WTC11 (cell line): ENCODE measurements at places on chromosomes 5 and 9.

GRCh38 chr5:126527158-126527557 is 67.9 kb downstream of the ALDH7A1 start:
- H3K27ac ChIP-seq, result no peak overlapping the region
- H3K27me3 ChIP-seq, result no peaks in the 10 kb centered on the region
- DNase-seq, result no peak

DNA sequence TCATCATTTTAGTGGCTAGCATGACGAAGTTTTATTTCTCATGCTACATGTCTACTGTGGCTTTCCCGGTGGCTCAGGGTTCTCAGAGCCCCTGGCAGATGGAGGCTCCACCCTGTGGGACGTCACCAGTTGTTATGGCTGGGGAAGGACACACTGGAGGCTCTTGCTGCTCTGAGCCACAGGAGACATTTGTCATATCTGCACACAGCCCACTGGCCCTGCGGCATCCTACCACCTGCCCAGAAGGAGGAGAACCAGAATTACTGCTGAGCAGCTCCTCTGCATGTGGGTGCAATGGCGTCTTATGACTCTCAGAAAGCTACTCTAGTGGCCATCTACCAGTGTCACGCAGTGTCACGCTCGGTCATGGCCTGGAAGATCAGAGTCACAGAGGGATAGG is 6.6 kb downstream of the OR13J1 start:
- H3K27ac ChIP-seq, result no peak overlapping the region
- H3K4me3 ChIP-seq, result no peak overlapping the region
- DNase-seq, result no peak
- no peaks in the 10 kb centered on the region for H3K36me3 ChIP-seq
- H3K27me3 ChIP-seq, result peaks cover 11% of the 10 kb centered on the region
- H3K4me1 ChIP-seq, result peaks cover 11% of the 10 kb centered on the region

GRCh38 chr9:120911295-120911837 is 15.2 kb downstream of the TRAF1 start:
- peak; percentile 34 for DNase-seq
- no peaks in the 10 kb centered on the region for H3K27me3 ChIP-seq
- peaks cover 30% of the 10 kb centered on the region for H3K4me1 ChIP-seq

DNA sequence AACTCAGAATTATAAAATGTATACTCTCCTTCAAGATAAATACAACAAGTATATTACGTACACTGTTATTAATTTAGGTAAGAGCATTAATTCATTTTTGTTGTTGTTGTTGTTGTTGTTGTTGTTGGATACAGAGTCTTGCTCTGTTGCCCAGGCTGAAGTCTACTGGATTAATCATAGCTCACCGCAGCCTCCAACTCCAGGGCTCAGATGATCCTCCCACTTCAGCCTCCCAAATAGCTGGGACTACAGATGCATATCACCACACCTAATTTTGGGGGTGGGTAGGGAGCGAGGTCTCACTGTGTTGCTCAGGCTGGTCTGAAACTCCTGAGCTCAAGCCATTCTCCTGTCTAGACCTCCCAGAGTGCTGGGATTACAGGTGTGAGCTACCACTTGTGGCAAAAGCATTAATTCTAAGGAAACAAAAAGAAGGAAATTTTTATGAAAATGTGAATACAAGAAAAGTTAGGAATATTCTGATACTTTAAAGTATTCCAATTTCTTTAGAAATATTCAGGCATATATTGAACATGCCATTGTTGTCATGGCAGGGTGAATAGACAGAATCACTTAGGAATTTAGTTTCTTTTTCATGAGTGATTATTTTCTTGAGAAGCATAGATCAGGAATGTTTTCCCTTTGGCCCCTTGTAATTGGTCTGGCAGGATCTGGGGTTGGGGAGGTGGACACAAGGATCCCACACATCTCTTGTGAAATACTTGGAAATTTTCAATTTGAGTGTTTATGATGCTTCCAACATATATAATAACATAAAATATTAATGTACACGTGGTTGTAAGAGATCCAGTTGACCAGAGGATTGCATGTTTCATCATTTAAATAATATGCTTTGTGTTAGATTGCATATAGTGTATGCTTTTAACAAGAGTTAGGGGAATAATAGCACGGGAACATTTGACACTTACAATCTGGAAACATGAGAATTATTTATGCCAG is 263.6 kb downstream of the FANCC start:
- DNase-seq, result no peak
- no peak overlapping the region for H3K27ac ChIP-seq
- no peaks in the 10 kb centered on the region for H3K36me3 ChIP-seq
- H3K27me3 ChIP-seq, result peaks cover 16% of the 10 kb centered on the region

GRCh38 chr9:93900971-93901861 is 53.9 kb downstream of the BARX1 start:
- peaks cover 3% of the 10 kb centered on the region; the same call in 1 of the 2 replicates for H3K36me3 ChIP-seq
- H3K27ac ChIP-seq, result no peak overlapping the region
- peak; percentile 9 for DNase-seq
- no peaks in the 10 kb centered on the region for H3K4me1 ChIP-seq
- no peaks in the 10 kb centered on the region for H3K27me3 ChIP-seq

- H3K27ac ChIP-seq, result no peak overlapping the region
- H3K36me3 ChIP-seq, result peaks cover 14% of the 10 kb centered on the region
- peaks cover 10% of the 10 kb centered on the region for H3K4me1 ChIP-seq
- H3K27me3 ChIP-seq, result no peaks in the 10 kb centered on the region
- no peak overlapping the region for H3K4me3 ChIP-seq
- DNase-seq, result no peak
Observed at GRCh38 chr5:133952729-133953567, 15.5 kb downstream of the C5orf15 start.

DNA sequence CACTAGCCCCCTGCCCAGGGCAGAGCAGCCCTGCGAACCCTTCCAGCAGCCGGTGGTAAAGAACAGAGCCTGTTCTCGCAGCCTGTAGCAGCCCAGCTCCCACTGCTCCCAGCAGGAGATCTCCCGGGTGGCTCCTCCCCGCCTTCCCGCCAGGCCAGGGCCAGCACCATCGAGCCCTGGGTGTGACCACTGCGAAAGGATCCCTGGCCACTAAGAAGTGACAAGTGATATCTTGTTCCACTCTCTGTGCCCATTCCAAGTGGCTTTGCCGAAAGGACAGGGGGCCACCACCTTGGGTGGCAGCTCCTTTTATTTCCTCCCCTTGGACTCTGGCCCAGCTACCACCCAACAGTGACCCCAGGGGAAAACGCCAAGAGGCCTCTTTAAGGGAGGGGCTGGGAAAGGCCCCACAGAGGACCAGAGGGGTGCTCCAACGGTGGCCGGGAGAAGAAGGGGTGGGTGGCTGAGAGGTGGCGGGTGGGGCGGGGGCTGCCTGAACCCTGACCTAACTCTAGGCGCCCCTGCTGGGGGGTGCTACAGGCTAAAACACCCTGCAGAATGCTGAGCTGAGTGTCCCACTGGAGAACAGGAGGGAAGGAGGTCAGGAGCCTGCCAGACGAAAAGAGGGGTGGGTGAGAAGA is 1.6 kb downstream of the NACC2 start:
- no peaks in the 10 kb centered on the region for H3K36me3 ChIP-seq
- H3K27ac ChIP-seq, result no peak overlapping the region
- DNase-seq, result no peak
- peaks cover 39% of the 10 kb centered on the region for H3K27me3 ChIP-seq

GRCh38 chr5:34524123-34524522 is 132.0 kb upstream of the RAI14 start:
- no peaks in the 10 kb centered on the region for H3K36me3 ChIP-seq
- peaks cover 28% of the 10 kb centered on the region for H3K4me1 ChIP-seq
- no peak overlapping the region for H3K4me3 ChIP-seq
- no peaks in the 10 kb centered on the region for H3K27me3 ChIP-seq
- DNase-seq, result no peak
- no peak overlapping the region; the same call in 1 of the 2 replicates for H3K27ac ChIP-seq

GRCh38 chr9:77643871-77644270 is 4.3 kb downstream of the GNA14 start:
- peaks cover 67% of the 10 kb centered on the region for H3K4me1 ChIP-seq
- DNase-seq, result no peak
- H3K4me3 ChIP-seq, result no peak overlapping the region
- H3K27ac ChIP-seq, result no peak overlapping the region
- no peaks in the 10 kb centered on the region for H3K36me3 ChIP-seq

GRCh38 chr5:115458003-115458409 is 86.6 kb downstream of the FEM1C start:
- no peak for DNase-seq
- H3K27me3 ChIP-seq, result no peaks in the 10 kb centered on the region; the same call in 1 of the 2 replicates
- H3K36me3 ChIP-seq, result no peaks in the 10 kb centered on the region

DNA sequence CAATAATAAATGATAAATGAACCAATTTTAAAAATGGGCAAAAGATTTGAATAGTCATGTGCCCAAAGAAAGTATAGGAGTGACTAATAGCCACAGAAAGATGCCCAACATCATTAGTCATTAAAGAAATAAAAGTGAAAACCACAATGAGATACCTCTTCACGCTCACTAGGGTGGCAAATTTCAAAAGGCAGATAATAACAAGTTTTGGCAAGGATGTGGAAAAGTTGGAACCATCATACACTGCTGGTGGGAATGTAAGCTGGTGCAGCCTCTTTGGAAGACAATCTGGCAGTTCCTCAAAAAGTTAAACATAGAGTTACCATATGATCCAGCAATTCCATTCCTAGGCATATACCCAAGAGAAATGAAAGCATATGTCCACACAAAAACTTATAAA is 1819.8 kb downstream of the MAT2B start:
- no peak for DNase-seq
- no peak overlapping the region for H3K4me3 ChIP-seq
- H3K27me3 ChIP-seq, result no peaks in the 10 kb centered on the region
- H3K4me1 ChIP-seq, result peaks cover 10% of the 10 kb centered on the region
- no peak overlapping the region for H3K27ac ChIP-seq

DNA sequence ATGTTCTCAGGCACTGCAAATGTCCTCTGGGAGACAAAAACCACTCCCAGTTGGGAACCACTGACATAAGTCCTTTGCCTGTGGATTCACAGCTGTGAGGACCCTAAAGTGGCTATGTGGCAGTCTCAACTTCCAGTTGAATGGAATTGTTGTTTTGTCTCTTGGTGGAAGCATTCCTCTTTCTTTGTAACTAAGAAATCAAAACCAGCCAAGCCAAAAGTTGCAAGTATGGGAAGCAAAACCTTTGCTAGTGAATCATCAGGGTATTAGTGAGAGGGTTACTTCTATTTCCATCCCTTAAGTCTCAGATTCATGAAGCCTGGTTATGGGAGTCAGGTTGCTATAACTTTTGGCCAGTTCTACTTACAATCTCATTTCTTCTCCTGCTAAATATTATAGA is 49.8 kb upstream of the RPS23 start:
- no peak for DNase-seq
- H3K4me1 ChIP-seq, result peaks cover 4% of the 10 kb centered on the region; the same call in 1 of the 2 replicates
- H3K27me3 ChIP-seq, result peaks cover 3% of the 10 kb centered on the region; the same call in 1 of the 2 replicates
- H3K27ac ChIP-seq, result no peak overlapping the region
- no peak overlapping the region for H3K4me3 ChIP-seq

GRCh38 chr9:112020680-112021596 is 124.3 kb downstream of the UGCG start:
- no peak for DNase-seq
- H3K36me3 ChIP-seq, result no peaks in the 10 kb centered on the region
- H3K27me3 ChIP-seq, result no peaks in the 10 kb centered on the region
- no peak overlapping the region for H3K27ac ChIP-seq
- no peaks in the 10 kb centered on the region for H3K4me1 ChIP-seq
- H3K4me3 ChIP-seq, result no peak overlapping the region

DNA sequence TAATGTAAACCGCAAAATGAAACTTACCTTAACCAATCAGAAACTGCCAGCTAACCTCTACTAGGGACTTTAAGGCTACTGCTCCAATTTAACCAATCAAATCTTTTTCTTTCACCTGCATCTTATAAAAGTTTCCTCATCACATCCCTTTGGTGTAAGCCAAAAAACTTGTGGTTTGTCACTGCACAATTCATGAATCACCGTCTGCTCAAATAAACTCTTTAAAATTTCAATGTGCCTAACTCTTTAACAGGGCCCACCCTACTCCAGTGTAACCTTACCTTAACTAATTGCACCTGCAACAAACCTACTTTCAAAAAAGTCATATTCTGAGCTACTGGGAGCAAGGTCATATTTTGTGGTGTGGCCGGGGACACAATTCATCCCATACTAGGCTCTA is 172.2 kb upstream of the GRAMD2B start:
- H3K4me1 ChIP-seq, result no peaks in the 10 kb centered on the region
- no peaks in the 10 kb centered on the region for H3K36me3 ChIP-seq
- no peak overlapping the region for H3K4me3 ChIP-seq
- no peak overlapping the region for H3K27ac ChIP-seq
- H3K27me3 ChIP-seq, result no peaks in the 10 kb centered on the region; the same call in 1 of the 2 replicates
- no peak for DNase-seq

GRCh38 chr9:74006935-74007334 is 490.2 kb upstream of the RORB start:
- DNase-seq, result no peak
- H3K27me3 ChIP-seq, result no peaks in the 10 kb centered on the region
- no peak overlapping the region for H3K27ac ChIP-seq

GRCh38 chr9:128298535-128299482 is 22.7 kb downstream of the SWI5 start:
- H3K4me3 ChIP-seq, result no peak overlapping the region
- no peak for DNase-seq
- peak overlapping the region; percentile 27 for H3K27ac ChIP-seq

DNA sequence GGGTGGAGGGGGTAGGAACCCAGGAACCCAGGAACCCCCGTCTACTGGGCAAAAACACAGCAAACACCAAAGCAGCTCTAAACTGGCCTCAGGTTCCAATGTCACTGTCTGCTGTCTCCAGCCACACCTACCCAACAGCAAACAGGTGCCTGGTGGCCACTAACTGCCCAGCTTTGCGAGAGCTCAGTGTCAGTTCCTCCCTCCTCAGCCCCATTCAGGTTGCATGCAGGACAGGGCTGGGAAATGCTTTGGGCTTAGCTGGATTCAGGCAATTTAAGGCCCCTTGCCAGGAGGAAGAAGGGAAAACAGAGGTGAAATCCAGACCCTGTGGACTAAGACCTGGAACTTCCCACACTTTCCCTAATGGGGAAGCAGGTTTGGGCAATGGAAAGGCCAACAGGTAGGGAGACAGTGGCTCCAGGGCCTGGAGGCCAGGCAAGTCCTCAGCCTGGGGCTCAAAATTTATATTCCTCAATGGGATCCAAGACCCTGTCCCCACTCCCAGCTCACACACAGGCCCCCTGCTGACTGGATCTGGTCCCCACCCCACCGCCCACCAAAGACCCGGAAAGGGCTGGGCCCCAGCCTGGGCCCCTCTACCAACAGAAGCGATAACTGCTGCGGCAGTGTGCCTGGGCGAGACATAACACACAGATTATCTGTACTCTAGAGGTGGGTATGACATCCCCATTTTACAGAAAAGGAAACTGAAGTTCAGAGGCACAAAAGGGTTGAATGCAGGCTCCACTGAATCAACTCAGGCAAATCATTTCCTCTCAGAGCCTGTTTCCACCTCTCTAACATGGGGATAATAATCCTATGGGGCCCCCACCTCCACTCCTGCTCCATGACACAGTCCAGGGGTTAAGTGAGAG is 3.5 kb downstream of the EEIG1 start:
- H3K36me3 ChIP-seq, result no peaks in the 10 kb centered on the region
- H3K4me1 ChIP-seq, result peaks cover 63% of the 10 kb centered on the region
- no peaks in the 10 kb centered on the region for H3K27me3 ChIP-seq

DNA sequence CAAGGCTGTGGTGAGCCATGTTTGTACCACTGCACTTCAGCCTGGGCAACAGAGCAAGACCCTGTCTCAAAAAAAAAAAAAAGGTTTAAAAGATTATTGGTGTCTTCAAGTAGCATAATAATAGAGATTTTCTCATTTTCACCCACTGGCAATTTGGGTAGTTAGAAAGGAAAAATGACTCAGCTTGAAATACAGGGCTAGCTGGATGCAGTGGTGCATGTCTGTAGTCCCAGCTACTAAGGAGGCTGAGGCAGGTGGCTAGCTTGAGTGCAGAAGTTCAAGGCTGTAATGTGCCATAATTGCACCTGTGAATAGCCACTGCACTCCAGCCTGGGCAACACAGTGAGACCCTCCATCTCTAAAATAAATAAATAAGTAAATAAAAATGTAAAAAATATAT is 111.1 kb downstream of the ARRDC3 start:
- no peak overlapping the region for H3K4me3 ChIP-seq
- H3K27me3 ChIP-seq, result no peaks in the 10 kb centered on the region
- no peak for DNase-seq
- H3K4me1 ChIP-seq, result peaks cover 8% of the 10 kb centered on the region
- H3K27ac ChIP-seq, result no peak overlapping the region
